ENCODE measurements at places on chromosomes 7 and 10.

DNA sequence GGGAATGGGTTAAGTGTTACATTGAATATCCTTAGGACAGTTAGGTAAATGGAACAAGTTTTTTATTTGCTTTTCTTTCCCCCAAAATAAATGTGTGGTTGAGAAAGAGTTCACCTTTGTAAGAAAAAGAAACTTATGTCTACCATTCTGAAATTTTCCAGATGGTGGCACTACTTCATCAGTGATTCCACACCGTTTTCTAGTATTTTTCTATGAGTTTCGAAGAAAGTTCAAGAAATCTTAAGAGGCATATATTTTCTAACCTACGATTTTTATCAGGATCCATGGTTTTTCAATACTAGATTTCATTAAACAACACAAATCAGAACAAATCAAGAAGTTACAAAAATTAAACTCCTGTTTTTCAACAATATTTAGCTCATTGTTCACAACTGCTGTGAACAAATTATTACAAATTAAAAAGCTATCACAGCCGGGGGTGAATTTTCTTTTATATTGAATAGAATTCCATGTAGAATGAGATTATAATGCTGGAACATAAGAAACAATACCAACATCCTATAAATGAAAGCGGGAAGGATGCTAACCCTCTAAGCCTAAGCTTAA lies 163.1 kb upstream of the NPVF start:
- DNase-seq = no peak

GRCh38 chr10:71978988-71979691 lies 14.9 kb downstream of the CHST3 start:
- DNase-seq = no peak

GRCh38 chr10:88108115-88108610 lies 244.7 kb downstream of the PTEN start:
- DNase-seq = no peak

DNA sequence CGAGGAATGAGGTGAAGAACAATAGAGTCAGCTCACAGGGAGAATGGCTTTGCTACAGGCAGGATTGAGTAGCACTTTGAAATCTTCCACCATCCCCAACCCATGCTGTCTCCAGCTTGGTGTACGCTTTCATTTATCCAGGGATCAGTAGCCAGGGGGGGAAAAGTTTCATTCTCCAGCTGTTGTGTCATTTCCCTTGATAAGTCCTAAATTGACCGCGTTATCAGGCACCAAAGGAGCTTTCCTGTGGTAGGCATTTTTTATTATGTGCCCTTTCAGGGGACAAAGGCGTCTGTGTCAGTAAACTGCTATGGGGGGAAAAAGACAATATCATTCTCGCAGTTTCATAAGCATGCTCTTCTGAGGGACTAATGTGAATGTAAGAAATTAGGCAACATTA lies 106.6 kb upstream of the YAE1 start:
- no peak for DNase-seq

DNA sequence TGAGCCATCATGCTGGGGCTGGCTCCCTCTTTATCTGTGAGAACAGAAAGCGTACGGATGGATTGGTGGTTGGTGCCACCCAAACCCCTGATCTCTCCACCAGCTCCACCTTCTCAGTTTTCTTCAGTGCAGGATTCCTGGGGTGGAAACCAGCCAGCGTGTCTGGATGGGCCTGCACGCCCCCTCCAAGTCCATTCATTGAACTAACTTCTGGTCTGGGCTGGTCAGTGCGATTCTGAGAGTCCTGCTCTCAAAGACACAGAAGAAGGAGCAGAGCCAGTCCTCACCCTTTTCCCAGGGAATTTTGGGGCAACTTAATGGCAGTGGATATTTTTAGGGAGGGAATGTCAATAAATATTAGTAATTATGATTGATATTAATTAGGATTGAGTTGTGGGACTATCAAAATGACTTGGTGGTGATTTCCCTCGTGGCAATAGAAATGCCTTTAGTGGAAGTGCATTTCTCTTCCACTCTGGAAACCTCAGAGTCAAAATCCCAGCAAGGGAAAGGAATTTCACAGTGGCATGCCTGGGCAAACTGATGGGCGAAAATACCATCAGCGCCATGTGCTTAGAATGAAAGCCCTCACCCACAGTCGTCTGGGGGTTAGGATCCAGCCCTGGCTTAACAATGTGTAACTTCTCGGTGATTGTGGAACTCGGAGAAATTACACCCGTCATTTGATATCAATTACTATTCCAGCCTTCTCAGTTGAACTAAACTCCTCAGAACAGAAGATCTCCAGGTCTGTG lies 69.3 kb upstream of the EEPD1 start:
- DNase-seq = no peak

DNA sequence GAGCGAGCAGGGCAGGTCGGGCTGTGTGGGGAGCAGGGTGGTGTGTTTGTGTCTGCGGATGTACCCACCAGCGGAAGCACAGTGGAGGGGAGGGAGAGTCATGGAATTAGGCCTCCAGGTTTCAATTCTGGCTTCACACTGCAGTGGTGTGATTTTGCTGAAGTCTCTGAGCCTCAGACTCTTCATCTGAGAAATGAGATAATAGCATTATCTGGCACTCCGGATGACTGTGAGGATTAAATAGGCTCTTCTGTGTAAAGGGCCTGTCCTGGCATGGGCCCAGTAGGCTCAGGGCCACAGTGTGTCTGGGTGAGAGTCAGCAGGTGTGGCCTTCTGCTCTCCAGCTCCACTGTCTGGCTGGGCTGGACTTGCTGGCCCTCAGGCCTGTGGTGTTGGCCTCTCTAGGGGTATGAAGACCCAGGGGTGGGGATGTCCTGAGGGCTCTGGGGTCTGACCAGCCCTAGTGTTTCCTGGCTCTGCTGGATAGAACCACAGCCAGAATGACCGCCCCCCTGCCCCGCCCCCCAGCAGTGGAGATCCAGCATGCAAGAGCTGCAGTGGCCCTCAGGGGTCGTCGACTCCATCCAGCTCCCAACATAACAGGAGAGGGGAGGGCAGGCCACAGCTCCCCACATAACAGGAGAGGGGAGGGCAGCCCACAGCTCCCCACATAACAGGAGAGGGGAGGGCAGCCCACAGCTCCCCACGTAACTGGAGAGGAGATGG lies 178.6 kb downstream of the RPS24 start:
- no peak for DNase-seq

DNA sequence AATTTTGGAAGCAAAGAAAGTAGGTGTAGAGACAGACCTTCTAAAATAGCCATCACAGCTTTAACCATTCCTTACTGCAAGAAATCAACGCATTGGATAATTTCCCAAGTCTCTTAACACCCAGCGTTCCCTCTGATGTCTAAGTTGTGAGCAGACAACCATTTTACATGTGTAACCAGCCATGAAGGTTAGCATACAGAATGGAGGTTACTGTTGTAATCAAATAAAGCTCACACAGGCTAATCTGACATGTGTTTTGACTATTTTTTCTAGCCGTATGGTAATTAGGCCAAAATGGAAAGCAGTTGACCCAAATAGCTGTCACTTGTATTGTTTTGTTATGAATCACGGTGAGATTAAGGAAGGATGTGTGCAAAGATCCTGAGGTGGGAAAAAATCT lies 336.4 kb downstream of the RNLS start:
- DNase-seq = no peak

GRCh38 chr10:78570633-78571235 lies 498.0 kb upstream of the ZMIZ1 start:
- DNase-seq = no peak

- no peak for DNase-seq
Measured at GRCh38 chr7:2048006-2048405, 184.7 kb downstream of the MAD1L1 start.

DNA sequence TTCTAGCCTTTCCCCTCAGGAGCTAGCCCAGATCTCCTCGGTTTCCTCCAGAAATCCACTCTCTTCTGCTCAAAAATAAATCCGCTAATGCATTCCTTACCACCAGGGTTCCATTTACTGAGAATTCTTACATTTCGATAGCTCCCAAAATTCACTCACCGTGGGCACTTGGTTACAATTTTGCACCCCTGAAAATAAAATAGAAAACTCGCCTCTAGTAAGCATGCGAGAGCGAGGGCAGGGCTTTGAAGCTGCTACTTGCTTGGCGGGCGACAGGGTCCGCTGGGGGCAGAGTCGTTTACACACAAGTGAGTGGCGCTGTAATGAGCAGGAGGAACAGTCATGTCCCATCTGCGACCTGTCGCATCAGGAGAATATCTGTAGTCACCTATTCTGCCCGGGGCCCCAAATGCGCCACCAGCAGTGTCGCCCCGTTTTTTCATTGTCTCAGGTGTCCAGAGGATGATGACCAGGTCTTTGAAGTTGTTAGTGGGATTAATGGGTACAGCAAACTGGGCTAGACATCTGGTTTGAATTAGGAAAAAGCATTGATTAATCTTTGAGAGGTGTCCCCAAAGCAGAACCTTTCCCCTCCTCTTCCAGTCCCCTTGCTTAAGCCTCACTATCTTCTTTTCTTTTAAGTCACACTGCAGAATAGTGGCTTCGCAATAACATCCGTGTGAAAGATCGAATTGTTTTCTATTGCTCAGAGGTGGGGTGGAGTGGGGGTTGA lies 1.2 kb upstream of the MEOX2 start:
- DNase-seq = no peak

- DNase-seq = no peak
Measured at GRCh38 chr10:25457552-25457951, 282.8 kb downstream of the GPR158 start.

- no peak for DNase-seq
Measured at GRCh38 chr7:135879233-135879632, 97.9 kb downstream of the MTPN start.

DNA sequence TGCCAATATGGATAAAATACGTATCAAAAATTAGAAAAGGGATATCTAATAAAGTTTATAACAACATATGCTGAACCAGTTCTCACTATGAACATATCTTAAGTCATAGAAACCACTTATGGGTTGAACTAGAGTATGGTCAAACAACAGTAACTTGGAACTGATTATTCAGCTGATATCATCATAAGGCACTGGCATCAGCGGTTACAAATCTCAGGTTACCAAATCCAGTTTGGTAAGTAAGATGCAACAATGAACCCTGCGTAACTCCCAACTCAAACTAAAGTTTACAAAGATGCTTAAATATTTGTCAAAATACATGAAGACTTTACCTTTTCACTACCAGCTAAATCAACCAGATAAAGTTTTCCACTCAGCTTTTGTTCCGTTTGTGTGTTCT lies 19.3 kb downstream of the KIF5B start:
- DNase-seq = no peak

DNA sequence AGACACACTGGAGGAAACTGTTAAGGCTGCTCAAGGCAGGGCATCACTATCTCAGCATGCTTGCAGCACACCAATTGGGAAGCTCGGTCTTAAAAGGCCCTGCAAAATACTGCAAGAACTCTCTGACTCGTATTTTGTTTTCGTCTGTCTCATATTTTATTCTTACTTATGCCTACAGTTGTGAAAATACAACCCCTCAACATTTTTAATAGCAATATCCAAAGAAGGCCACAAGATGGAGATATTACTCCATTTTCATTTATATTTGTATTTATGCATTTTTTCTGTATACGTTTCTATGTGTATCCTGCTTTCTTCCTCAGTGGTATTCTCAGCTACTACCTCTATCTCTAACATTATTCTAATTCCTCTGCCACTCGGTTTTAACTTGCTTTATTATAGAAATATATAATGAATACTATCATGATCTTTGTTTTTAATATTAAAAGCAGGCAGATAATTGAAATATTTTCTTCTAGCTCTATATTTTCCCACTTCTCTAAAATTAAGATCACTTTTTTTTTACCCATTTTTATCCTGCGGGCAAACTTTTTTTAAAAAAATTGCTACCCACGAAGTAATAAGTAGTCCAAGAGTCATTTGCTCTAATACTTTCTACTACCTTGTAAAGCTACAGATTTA lies 10.0 kb downstream of the DNAJC1 start:
- no peak for DNase-seq

DNA sequence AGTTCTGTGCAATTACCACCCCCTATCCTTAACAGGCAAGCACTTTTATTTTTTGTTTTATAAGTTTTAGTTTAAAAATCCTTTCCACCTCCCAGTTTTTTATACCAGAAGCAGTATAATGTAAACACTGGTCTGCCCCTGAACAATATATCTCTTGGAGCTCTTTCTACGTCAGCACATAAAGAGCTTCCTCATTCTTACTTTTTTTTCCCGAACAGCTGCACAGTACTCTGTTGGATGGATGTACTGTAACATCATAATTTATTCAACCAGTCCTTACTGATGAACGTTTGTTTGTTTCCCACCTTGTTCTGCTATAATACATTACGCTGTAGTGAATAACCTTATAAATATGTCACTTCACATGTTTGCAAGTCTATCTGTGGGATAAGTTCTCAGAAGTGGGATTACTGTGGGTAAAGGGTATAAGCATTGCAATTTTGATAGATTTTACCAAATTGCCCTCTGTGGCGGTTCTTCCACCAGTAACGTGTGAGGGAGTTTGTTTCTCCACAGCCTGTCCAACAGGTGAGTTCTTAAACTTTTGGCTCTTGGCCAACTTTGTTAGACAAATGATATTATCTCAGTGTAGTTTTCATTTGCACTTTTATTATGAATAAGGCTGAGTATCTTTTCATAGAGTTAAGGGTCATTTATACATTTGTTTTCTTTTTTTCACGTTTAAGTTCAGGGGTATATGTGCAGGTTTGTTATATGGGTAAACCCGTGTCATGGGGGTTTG lies 32.8 kb downstream of the ADRA2A start:
- DNase-seq = no peak

DNA sequence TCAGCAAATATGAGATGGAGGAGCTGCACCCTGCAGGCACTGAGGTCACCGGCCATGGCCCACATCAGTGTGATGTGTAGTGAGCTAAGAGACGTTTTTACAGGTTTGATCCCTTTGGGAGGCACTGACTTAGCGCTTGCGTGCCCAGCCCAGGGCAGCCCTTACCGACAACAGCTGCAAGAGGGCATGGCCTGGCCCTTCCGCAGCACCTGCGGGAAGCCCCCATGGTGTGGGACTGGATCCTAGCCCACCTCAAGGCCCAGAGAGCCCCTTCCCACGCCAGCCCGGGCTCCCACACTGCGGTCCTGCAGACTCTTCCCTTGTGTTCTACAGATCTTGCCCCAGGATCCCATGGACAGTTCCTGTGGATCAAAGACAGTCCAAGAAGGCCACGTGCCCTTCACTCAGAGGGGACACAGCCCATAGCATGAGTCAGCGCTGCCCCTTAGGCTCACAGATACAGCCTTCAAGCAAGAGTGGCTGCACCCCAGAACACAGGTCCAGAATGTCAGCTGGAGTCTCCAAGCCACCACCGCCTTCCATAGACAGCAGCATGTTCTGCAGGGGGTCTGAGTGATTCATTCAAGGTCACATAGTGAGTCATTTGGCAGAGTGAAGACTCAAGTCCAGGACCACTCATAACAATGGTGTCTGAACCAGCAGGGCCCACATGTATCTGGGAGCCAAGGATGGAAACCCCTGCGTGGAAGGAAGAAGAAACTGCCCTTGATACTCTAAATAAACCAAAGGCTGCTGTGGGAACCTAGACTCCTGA lies 25.4 kb downstream of the TLL2 start:
- DNase-seq = no peak

GRCh38 chr7:42642699-42643098 lies 269.2 kb downstream of the C7orf25 start:
- DNase-seq = no peak

GRCh38 chr10:115706488-115707076 lies 566.4 kb downstream of the GFRA1 start:
- no peak for DNase-seq

GRCh38 chr7:14760730-14761478 lies 141.6 kb downstream of the DGKB start:
- no peak for DNase-seq

Measured in activated naive CD4-positive, alpha-beta T cell treated with anti-CD3 and anti-CD28 coated beads, Interleukin-2, amount 50 U/mL, for 72 hours (primary cell).